Skeletal muscle tissue (tissue), 5 donors: ENCODE measurements at places on chromosomes 11 and 22. TPM values are rescaled to one million over a fixed set of nuclear protein-coding genes. Genes with fewer than 3 reads are reported as not detected.

The OR2AT4 gene
- total RNA-seq, result not detected

The MMP8 gene
- total RNA-seq, result 1.6 TPM

The TMEM191B gene
- not detected for total RNA-seq

The OLFML1 gene
- 29.2 TPM for total RNA-seq

The APOL5 gene
- total RNA-seq, result 1.6 TPM

The FBLN1 gene
- 105 TPM for total RNA-seq

The CABP4 gene
- total RNA-seq, result 0.52 TPM
